Subcutaneous preadipocyte (primary cell): ENCODE measurements at places on chromosomes 3 and 15. TPM values are rescaled to one million over a fixed set of nuclear protein-coding genes. Genes with fewer than 3 reads are reported as not detected.

The UACA gene
- total RNA-seq, result 53.3 and 92.1 TPM in 2 replicates

The GP5 gene
- total RNA-seq, result under 0.01 TPM in 1 of 2 replicates, not detected in the other

The CMTM8 gene
- total RNA-seq, result 0.98 and 1.5 TPM in 2 replicates

The BCHE gene
- total RNA-seq, result 1.1 and 4.1 TPM in 2 replicates

The GMNC gene
- total RNA-seq, result under 0.01 TPM in 1 of 2 replicates, not detected in the other

The TM4SF4 gene
- under 0.01 TPM in 1 of 2 replicates, not detected in the other for total RNA-seq

The CTXND1 gene
- total RNA-seq, result not detected in 2 replicates

The EBLN2 gene
- total RNA-seq, result 4.0 and 6.6 TPM in 2 replicates

The LAMB2 gene
- total RNA-seq, result 193 and 231 TPM in 2 replicates

The SSUH2 gene
- 0.37 TPM in 1 of 2 replicates, not detected in the other for total RNA-seq
